Stimulated activated naive CD8-positive, alpha-beta T cell treated with anti-CD3 and anti-CD28 coated beads, Interleukin-15, Interleukin-2, amounts not matched to agents 100 U/mL and 50 U/mL, for 24 hours (primary cell): ENCODE measurements at places on chromosomes 1 and 21.

DNA sequence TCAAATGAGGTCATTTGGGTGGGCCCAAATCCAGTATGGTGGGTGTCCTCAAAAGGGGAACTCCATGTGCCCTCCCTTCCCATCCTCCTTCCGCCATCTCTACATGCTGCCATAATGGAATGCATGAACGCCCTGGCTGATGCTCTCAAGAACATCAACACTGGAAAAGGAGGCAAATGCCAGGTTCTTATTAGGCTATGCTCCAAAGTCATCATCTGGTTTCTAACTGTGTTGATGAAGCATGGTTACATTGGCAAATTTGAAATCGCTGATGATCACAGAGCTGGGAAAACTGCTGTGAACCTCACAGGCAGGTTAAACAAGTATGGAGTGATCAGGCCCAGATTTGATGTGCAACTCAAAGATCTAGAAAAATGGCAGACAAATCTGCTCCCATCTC is 16.6 kb upstream of the TRIM45 start:
- no peak for DNase-seq

DNA sequence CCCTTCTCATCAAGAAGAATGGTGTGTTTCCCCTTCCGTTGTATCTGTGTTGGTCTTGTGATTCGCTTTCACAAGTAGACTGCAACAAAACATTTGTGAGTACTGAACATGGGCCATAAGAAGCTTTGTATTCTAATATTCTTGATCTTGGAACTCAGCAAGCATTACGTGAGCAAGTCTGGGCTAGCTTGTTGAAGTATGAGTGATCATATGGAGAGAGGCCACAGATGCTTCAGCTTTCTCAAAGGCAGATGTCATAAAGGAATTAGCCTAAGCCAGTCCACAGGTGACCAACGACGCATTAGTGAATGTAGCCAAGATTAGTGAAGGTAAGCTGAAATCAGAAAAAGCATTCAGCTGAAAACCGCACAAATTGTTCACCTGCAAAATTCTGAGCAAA is 609.6 kb upstream of the NEGR1 start:
- DNase-seq: no peak

GRCh38 chr1:176745945-176746344 is 283.0 kb downstream of the PAPPA2 start:
- no peak for DNase-seq

DNA sequence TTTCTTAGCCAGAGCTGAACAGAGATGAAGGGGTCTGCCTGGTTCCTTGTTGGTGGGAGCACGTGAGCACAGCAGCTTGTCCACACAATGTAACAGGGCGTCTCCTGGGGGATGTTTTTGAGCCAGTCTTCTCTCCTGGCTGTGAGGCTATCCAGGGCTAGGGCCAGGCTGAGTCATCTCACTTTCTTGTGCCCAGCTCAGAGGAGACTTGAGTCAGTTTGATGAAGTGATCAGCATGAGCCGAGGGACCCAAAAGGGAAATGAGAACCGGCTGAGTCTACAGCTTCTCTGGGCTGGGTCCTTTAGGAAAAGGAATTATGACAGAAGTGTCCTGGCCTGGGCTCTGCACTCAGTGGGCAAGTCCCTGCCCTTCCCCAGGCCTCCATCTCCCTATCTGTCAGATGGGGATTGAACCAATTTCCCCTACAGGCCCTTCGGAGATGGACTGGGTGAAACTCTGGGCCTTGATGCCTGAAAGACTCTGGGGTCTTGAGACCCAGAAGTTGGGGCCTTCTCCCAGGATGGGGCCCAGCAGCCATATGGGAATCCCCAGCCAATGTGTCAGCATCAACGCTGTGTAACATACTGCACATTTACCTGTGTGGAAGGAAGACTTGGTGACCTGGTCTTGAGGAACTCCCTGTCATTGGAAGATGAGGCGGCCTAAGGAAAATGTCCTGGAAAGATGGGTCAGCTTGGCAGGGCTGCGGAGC is 36.6 kb downstream of the DMRTB1 start:
- no peak for DNase-seq

DNA sequence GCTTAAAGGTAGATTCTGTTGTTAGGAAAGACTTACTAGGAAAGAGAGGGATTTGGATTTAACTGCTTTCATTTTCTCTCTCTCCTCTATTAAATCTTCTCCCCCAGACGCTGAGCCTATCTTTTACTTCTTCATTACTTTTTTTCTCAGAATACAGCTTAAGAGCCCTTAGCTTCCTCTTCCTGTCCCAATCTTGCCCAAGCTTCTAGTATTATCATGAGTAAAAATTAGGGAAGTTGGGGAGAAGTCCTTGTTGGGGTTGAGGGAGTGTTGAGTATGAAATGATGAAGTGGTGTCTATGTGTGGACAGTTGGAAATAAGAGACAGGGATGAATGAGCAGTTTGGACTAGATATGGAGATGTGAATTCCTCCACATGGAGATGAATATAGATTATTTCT is 35.0 kb downstream of the ACP6 start:
- DNase-seq: no peak
